Stomach (tissue), 19 donors: ENCODE measurements at places on chromosomes 4 and X. TPM values are rescaled to one million over a fixed set of nuclear protein-coding genes. Genes with fewer than 3 reads are reported as not detected.
A peak's percentile ranks its signal among the peaks of the same experiment; 100 is the strongest.

The PLP1 gene
- total RNA-seq: 19.4 TPM

The TSPAN5 gene
- total RNA-seq: 22.2 TPM

The ELOVL6 gene
- total RNA-seq: 3.3 TPM

The F9 gene
- total RNA-seq: not detected

The PPM1K gene
- total RNA-seq: 81.7 TPM

The OTUD4 gene
- total RNA-seq: 6.4 TPM

The C4orf36 gene
- not detected for total RNA-seq

The NWD2 gene
- 1.5 TPM for total RNA-seq

The ATP1B4 gene
- total RNA-seq: not detected

The PTPN13 gene
- 13.5 TPM for total RNA-seq

The GPR34 gene
- 0.45 TPM for total RNA-seq

The SMIM31 gene
- not detected for total RNA-seq

GRCh38 chr4:144648042-144648441 lies 2.1 kb downstream of the HHIP start:
- H3K27me3 ChIP-seq: peaks cover 3% of the 10 kb centered on the region
- DNase-seq: no peak
- peaks cover 19% of the 10 kb centered on the region for H3K4me1 ChIP-seq

DNA sequence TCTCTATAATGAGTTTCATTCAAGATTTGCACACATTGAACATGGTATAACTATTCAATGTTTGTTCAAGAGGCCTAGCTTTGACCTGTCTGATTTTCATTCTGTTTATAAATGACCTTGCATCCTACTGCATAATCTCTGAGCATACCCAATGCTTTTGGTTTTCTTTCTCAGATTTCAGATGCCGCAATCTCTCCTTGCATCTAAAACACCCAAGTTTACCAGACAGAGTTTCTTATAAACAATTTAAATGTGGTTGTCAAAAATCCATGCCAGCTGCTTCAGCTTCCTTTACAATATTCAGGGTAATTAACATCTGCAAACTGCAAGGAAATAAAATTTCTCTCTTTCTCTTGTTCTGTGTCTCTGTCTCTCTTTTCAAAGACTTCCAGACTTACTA lies 123.0 kb upstream of the PCDH18 start:
- no peak overlapping the region for H3K27ac ChIP-seq
- H3K4me3 ChIP-seq: no peak overlapping the region
- DNase-seq: no peak
- peaks cover 6% of the 10 kb centered on the region for H3K4me1 ChIP-seq
- H3K27me3 ChIP-seq: no peaks in the 10 kb centered on the region

GRCh38 chr4:142278171-142278570 lies 567.9 kb downstream of the INPP4B start:
- H3K4me3 ChIP-seq: no peak overlapping the region
- H3K36me3 ChIP-seq: no peaks in the 10 kb centered on the region
- H3K4me1 ChIP-seq: no peaks in the 10 kb centered on the region
- H3K27ac ChIP-seq: no peak overlapping the region
- no peaks in the 10 kb centered on the region for H3K27me3 ChIP-seq

DNA sequence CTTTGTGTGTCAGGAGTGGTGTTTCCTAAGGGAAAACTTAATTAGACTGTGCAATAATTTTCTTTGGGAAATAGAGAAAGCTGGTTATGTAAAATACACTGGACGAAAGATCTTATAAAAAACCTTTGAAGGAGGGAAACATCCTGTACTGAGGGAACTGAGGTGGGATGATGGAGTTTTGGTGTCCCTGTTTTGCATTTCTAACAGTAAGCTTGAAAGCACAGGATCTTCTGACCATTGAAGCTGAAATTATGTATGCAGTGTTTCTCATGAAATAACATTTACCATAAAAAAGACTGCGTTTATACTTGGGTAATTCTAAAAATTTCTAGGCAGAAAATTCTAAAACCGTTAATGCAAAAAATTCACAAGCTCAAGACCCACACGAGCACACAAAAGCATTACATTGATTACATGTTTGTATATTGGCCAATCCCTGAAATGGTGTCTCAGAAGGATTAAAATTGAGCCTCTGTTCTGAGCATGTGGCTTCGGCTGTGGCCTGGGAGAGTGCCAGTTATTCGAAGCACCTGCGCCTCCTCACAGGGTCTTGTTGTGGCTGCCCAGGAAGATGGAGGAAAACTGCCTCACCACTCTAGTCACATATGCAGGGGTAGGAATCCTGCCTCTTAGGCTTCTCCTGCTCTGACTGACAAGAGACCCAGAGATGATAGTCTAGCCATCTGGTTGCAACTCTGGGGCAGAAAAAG lies 49.5 kb downstream of the JADE3 start:
- no peaks in the 10 kb centered on the region for H3K36me3 ChIP-seq
- H3K27me3 ChIP-seq: no peaks in the 10 kb centered on the region
- no peak overlapping the region for H3K27ac ChIP-seq
- DNase-seq: no peak

- H3K27me3 ChIP-seq: no peaks in the 10 kb centered on the region
- H3K27ac ChIP-seq: no peak overlapping the region
- no peak for DNase-seq
- no peaks in the 10 kb centered on the region for H3K36me3 ChIP-seq
Observed at GRCh38 chr4:24771241-24771640, 24.1 kb upstream of the SOD3 start.

DNA sequence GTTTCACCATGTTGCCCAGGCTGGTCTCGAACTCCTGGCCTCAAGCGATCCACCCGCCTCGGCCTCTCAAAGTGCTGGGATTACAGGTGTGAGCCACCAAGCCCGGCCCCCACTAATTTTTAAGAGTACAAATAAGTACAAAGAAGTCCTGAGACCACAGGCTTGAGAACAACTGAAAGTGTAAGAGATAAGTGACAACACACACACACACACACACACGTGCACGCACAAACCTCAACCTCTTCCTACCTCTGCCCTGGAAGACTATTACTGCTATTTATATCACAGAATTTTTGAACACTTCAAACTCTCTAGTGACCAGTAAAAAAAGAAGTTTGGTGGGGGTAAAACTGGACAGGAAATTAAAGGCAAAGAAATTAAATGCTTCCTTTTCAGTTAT lies 7.5 kb downstream of the KLHL15 start:
- no peaks in the 10 kb centered on the region for H3K4me1 ChIP-seq
- no peak overlapping the region for H3K27ac ChIP-seq
- DNase-seq: no peak
- H3K27me3 ChIP-seq: no peaks in the 10 kb centered on the region

GRCh38 chrX:28189011-28189410 lies 207.8 kb upstream of the DCAF8L1 start:
- H3K27ac ChIP-seq: no peak overlapping the region
- H3K4me3 ChIP-seq: no peak overlapping the region
- H3K4me1 ChIP-seq: no peaks in the 10 kb centered on the region
- no peaks in the 10 kb centered on the region for H3K36me3 ChIP-seq
- DNase-seq: no peak

DNA sequence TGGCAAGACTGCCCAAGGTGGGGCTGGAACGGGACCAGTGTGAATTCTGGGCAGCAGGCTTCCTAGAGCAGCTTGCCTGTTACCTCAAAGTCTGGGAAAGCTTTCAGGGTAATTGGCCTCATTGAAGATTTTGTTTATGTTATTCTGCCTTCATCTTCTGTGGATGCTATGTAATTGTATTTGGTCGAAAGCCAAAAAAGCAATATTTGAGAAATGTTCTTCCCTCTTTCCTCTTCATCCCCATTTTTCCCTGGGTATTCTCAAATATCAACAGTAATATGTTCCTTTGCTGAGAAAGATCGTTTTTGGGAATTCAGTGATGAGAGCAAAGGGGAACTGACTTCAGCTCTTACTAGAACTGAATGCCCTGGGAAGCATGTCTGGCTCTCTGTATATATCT lies 12.9 kb downstream of the TMEM131L start:
- H3K4me3 ChIP-seq: no peak overlapping the region
- H3K4me1 ChIP-seq: no peaks in the 10 kb centered on the region
- no peaks in the 10 kb centered on the region for H3K27me3 ChIP-seq
- peaks cover 21% of the 10 kb centered on the region for H3K36me3 ChIP-seq

DNA sequence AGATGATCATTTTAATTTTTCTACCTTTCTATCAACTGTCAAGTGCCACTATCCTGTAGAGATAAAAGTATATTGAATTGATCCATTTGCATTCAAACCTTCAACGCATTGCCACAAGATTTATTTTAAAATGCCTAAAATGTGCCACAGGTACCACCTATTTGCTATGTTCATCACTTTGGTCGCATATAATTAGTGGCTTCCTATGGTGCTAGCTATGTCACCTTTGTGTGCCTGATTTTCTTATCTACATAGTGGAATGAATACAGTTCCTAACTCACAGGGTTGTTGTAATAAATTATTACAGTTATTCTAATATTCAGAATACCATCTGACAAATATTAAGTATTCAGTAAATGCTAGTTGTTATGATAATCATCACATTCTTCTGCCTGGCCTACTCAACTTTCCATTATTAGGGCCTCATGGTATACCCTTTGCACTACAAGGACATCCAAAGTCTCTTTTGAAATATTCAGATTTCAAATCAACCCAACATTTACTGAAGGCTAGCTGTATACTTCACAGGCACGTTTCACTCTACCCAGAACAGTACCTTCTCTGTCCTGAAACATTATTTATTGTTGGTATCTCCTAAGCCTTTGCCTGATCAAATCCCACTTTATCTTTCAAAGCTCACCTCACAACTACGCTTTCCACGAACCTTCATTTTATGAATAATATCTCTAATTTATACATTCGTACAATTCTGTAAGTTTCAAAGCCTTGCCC lies 62.4 kb downstream of the ANXA10 start:
- no peaks in the 10 kb centered on the region for H3K4me1 ChIP-seq
- no peak for DNase-seq

GRCh38 chr4:76614589-76614988 lies 179.6 kb downstream of the SHROOM3 start:
- H3K27me3 ChIP-seq: no peaks in the 10 kb centered on the region
- H3K27ac ChIP-seq: no peak overlapping the region
- no peak overlapping the region for H3K4me3 ChIP-seq
- H3K36me3 ChIP-seq: no peaks in the 10 kb centered on the region

- no peaks in the 10 kb centered on the region for H3K4me1 ChIP-seq
- H3K27ac ChIP-seq: no peak overlapping the region
- no peak overlapping the region for H3K4me3 ChIP-seq
- no peaks in the 10 kb centered on the region for H3K36me3 ChIP-seq
Observed at GRCh38 chrX:66632981-66633380, 5.9 kb downstream of the EDA2R start.

DNA sequence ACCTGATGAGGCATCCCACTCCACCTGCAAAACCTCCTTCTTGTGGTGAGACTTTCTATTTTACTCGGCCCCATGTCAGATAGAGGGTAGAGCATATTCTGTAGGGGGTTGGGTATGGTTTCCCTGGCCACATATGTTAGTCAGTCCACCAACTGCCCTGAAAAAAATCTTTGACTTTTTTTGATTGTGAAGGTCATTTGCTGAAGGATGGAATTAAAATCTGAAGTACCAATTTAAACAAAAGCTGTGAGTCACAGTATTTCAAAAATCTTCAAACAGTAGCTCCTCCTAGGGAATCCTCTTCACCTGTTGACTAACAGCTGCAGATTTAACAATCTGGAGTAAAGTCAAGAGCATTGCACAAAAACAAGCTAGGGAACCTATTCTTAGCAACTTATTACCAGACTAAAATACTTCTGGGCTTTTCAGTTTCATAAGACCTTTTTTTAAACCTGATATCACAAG lies 8.0 kb upstream of the CCDC110 start:
- H3K27me3 ChIP-seq: no peaks in the 10 kb centered on the region
- H3K4me3 ChIP-seq: no peak overlapping the region
- H3K4me1 ChIP-seq: no peaks in the 10 kb centered on the region
- H3K27ac ChIP-seq: no peak overlapping the region
- DNase-seq: no peak
- no peaks in the 10 kb centered on the region for H3K36me3 ChIP-seq

GRCh38 chr4:145066063-145066501 lies 31.9 kb downstream of the ANAPC10 start:
- no peak overlapping the region for H3K27ac ChIP-seq
- peaks cover 7% of the 10 kb centered on the region for H3K36me3 ChIP-seq
- no peak overlapping the region for H3K4me3 ChIP-seq
- peak; percentile 14 for DNase-seq
- H3K4me1 ChIP-seq: no peaks in the 10 kb centered on the region

- no peaks in the 10 kb centered on the region for H3K27me3 ChIP-seq
- DNase-seq: peak; percentile 59
- peaks cover 6% of the 10 kb centered on the region for H3K4me1 ChIP-seq
- no peak overlapping the region for H3K27ac ChIP-seq
- no peaks in the 10 kb centered on the region for H3K36me3 ChIP-seq
Observed at GRCh38 chr4:94995684-94996394, 238.1 kb downstream of the BMPR1B start.

DNA sequence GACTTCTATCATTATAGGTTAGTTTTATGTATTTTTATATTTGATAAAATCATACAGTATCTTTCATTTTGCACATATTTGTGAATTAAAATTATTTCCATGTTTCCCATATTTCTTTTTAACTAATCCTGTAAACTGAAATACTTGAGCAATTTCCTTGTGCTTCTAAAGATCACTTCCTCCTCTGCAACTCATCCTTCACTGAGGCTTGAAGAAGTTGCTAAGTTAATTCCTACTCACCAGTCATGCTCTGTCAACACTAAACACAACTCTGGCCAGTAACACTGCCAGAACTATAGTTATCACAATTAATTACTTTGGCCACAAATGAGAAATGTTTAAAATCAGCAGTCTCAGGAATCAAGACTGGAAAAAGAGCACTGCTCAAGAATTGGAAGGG lies 6.7 kb downstream of the SPATA4 start:
- no peaks in the 10 kb centered on the region for H3K36me3 ChIP-seq
- H3K27ac ChIP-seq: no peak overlapping the region
- no peak overlapping the region for H3K4me3 ChIP-seq
- H3K4me1 ChIP-seq: no peaks in the 10 kb centered on the region
- no peak for DNase-seq

GRCh38 chrX:154010330-154011087 lies 9.2 kb downstream of the IRAK1 start:
- H3K27me3 ChIP-seq: peaks cover 5% of the 10 kb centered on the region
- H3K27ac ChIP-seq: no peak overlapping the region
- no peak overlapping the region for H3K4me3 ChIP-seq
- peaks cover 15% of the 10 kb centered on the region for H3K4me1 ChIP-seq
- H3K36me3 ChIP-seq: no peaks in the 10 kb centered on the region

GRCh38 chr4:139171876-139172691 lies 4.9 kb downstream of the ELF2 start:
- H3K36me3 ChIP-seq: no peaks in the 10 kb centered on the region
- peaks cover 43% of the 10 kb centered on the region for H3K4me1 ChIP-seq
- no peak overlapping the region for H3K4me3 ChIP-seq
- H3K27me3 ChIP-seq: no peaks in the 10 kb centered on the region
- DNase-seq: peak; percentile 28
